ENCODE measurements at places on chromosomes 1 and 21. TPM values are rescaled to one million over a fixed set of nuclear protein-coding genes. Genes with fewer than 3 reads are reported as not detected.

DNA sequence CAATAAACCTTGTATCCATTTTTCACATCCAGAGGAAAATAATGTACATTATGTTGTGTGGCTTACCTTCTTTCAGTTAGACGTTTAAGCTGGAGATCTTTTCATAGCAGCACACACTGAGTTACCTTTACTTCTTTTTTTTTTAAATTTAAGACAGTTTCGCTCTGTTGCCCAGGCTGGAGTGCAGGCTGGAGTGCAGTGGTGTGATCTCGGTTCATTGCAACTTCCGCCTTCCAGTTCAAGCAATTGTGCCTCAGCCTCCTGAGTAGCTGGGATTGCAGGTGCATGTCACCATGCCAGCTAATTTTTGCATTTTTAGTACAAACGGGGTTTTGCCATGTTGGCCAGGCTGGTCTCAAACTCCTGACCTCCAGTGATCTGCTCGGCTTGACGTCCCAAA is 7.4 kb upstream of the CAMTA1 start:
- no peak overlapping the region for H3K4me3 ChIP-seq
- no peaks in the 10 kb centered on the region for H3K4me1 ChIP-seq
- H3K36me3 ChIP-seq: no peaks in the 10 kb centered on the region
- DNase-seq: no peak
- H3K27me3 ChIP-seq: no peaks in the 10 kb centered on the region

TMOD4 gene
- 1.3 TPM for total RNA-seq

EPHX1 gene
- 302 TPM for total RNA-seq

- no peak overlapping the region for H3K4me3 ChIP-seq
- H3K4me1 ChIP-seq: peaks cover 11% of the 10 kb centered on the region
- H3K27ac ChIP-seq: no peak overlapping the region
- H3K27me3 ChIP-seq: no peaks in the 10 kb centered on the region
- no peaks in the 10 kb centered on the region for H3K36me3 ChIP-seq
- DNase-seq: no peak
These were observed 24.6 kb downstream of the PADI2 start for GRCh38 chr1:17094664-17095063.

DNA sequence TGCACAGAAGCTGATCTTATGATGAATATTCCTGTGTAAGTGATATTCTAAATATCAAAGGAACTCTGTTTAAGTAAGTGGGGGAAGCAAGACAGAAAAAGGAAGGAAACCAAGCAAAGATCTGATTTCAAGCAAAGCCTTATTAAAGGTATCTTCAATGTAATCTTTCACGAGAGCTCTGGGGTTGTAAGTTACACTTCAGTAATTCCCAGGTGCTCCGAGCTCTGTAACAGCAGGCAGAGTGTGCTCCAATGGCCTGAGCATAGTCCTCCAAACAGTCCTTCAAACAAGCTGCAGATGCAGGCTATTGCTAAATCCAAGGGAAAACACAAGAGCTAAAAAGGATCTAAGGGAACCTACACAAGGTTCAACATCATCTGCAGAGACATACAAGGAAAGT is 949.7 kb upstream of the TMPRSS15 start:
- H3K27ac ChIP-seq: no peak overlapping the region
- no peaks in the 10 kb centered on the region for H3K4me1 ChIP-seq
- no peak for DNase-seq
- no peaks in the 10 kb centered on the region for H3K27me3 ChIP-seq
- no peaks in the 10 kb centered on the region for H3K36me3 ChIP-seq

- H3K4me1 ChIP-seq: peaks cover 10% of the 10 kb centered on the region
- H3K27ac ChIP-seq: no peak overlapping the region
- H3K4me3 ChIP-seq: no peak overlapping the region
- H3K36me3 ChIP-seq: no peaks in the 10 kb centered on the region
These were observed 63.2 kb upstream of the TMEM51 start for GRCh38 chr1:15090373-15090772.

DNA sequence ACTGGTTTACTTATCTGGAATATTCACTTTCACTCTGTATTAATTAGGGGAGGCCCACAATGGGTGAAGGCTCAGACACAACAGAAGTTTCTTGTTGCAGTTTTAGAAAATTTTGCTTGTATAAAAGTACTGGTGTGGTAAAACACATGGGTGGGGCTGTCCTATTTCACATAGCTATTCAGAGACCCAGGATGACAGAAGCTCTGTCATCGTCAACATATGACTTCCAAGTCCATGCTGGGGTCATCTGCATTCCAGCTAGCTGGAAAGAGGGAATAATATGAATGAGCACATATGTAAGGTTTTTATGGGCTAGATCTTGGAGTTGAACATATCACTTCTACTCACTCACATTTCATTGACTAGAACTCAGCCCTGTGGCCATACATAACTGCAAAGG is 166.4 kb upstream of the KCTD3 start:
- no peak for DNase-seq
- H3K36me3 ChIP-seq: no peaks in the 10 kb centered on the region
- H3K27ac ChIP-seq: no peak overlapping the region
- H3K4me3 ChIP-seq: no peak overlapping the region
- no peaks in the 10 kb centered on the region for H3K27me3 ChIP-seq

DNA sequence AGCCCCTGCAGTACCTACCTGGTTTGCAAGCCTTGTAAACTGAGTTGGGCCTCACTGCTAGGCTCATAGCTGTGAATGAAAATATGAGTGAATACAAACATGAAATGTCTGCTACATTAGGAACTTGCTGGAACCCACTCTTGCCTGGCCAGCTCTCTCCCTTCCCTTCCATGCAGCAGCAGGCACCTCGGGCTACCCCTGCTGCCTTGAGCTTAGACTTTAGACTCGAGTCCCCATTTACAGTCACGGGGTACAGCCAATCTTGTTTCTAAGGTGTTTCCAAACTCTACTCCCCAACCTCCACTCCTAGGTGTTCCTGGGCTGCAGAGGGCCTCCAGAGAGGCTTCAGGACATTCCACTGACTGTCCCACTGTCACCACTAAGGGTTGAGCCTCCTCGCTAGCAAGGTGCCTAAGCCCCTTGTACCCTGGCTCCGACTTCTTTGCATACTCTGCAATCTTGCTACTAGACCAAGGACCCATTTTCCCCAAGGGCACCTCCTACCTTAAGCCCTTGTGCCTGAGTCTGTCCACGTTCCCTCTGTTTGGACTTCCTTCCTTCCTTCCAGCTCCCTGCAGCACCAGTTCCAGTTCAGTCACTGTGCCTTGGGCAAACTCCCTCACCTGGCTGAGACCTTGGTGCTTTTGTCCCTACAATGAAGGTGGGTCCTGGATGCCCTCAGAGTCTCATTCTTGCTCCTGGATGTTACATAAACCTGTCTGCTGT is 36.9 kb downstream of the CDK18 start:
- H3K4me3 ChIP-seq: no peak overlapping the region
- no peaks in the 10 kb centered on the region for H3K4me1 ChIP-seq
- H3K36me3 ChIP-seq: no peaks in the 10 kb centered on the region

ARTN gene
- 0.72 TPM for total RNA-seq
